ENCODE measurements at places on chromosomes 16 and 17.

DNA sequence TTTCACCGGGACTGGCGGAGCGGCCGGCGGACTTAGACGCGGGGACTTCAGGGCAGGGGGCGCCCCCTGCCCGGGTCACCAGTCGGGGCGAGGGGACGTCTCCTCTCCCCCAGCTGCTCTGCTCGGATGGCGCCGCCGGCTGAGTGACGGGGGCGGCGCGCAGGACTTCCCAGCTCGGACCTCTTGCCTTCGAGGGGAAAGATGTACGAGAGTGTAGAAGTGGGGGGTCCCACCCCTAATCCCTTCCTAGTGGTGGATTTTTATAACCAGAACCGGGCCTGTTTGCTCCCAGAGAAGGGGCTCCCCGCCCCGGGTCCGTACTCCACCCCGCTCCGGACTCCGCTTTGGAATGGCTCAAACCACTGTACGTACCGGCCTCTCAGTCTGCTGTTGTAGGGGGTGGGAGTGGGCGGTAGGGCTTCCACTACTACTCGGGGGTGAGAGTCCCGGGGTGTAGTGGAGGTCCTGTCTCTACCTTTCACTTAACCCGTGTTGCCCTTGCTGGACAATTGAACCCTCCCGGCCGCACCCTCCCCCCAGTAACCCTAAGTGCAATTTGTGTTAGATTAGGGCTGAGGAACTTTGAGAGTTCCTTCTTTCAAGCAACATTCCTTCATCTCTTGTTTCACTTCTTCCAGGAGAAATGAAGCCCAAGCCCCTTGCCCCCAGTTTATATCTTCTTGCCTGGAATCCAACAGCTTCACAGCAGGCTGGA lies 21.9 kb downstream of the GJD3 start:
- DNase-seq: no peak

DNA sequence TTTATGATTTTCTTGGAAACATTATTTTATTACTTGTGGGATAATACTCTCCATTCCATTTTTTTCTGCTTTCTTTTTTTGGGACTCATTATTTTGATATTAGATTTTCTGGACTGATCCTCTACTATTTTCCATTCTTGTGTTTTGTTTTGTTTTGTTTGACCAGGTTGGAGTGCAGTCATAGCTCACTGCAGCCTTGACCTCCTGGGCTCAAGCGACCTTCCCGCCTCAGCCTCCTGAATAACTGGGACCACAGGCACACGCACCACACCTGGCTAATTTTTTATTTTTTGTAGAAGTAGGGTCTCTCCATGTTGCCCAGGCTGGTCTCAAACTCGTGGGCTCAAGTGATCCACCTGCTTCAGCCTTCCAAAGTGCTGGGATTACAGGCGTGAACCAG lies 44.1 kb downstream of the RBBP6 start:
- DNase-seq: no peak

- DNase-seq: no peak
These were observed 157.3 kb downstream of the VPS53 start for GRCh38 chr17:557371-557770.

GRCh38 chr17:63805591-63805990 lies 21.6 kb upstream of the PSMC5 start:
- no peak for DNase-seq

- no peak for DNase-seq
These were observed 27.6 kb upstream of the CIBAR2 start for GRCh38 chr16:85139881-85140339.

DNA sequence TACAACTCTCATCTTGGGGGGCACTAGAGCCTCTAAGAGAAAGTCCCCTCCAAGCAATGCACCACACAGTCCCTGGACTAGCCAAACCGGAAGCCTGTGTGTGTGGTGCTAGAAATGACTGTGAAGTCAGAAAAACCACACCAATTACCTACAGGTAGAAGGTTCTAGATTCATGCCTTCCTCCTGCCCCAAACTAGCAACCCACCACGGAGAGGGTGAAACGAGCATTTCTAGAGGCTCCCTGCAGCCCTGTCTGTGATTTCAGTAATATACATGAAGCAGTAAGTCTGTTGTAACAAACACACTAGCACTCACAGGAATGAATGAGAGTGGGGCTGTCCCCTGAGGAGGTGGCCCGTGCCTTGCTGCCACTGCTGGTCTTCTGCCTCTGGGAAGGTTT lies 13.6 kb downstream of the ZFHX3 start:
- no peak for DNase-seq

DNA sequence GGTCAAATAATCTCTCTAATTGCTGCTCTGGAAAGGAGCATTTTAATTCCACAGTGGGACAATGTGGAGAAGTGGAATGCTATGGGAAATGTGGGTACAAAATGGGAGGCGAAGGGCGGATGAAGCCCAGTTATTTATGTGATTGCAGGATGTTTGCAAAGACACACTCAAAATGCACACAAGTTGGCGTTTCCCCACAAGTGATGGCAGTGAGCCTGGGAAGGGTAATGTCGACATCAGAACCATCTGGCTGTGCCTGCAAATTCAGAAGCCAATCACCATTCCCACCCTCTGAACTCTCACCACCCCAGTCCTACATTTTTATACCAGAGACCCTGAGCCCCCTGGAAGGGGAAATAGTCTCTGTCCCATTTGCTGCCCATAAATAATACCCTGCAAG lies 201.1 kb downstream of the SOX9 start:
- DNase-seq: no peak

- no peak for DNase-seq
These were observed 189.5 kb downstream of the ABCC12 start for GRCh38 chr16:47966325-47966724.

DNA sequence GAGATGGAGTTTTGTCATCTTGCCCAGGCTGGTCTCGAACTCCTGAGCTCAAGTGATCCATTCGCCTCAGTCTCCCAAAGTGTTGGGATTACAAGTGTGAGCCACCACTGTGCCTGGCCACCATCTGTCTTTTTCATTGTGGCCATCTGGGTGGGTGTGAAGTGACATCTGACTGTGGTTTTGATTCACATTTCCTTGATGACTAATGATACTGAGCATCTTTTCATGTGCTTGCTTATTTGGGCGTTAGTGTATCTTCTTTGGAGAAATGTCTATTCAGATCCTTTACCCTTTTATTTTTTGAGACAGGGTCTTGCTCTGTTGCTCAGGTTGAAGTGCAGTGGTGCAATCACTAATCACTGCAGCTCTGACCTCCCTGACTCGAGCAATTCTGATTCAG lies 53.9 kb upstream of the ERN1 start:
- no peak for DNase-seq

All from activated CD4-positive, alpha-beta T cell treated with anti-CD3 and anti-CD28 coated beads for 1 hour (primary cell).